ENCODE measurements at places on chromosomes 2 and 18.

DNA sequence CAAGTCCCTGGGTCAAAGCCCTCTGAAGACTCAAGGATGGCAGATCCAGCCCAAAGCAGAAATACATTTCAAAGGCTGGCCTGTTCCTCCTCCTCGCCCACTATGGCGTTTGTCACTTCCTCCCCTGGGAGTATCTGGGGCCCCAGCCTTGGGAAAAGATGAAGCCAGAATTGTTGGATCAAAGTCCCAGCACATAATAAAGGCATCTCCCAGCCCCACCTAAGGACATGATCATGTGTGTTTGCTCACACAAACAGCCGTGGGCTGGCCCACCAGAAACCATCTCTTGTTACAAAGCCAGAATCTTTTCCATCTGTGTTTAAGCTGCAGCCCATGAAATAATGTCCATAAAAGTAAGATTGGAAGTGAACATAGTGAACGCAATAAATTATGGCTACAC is 50.1 kb upstream of the HAAO start:
- no peak for DNase-seq

GRCh38 chr18:52227536-52227935 is 112.5 kb upstream of the DCC start:
- DNase-seq, result no peak

DNA sequence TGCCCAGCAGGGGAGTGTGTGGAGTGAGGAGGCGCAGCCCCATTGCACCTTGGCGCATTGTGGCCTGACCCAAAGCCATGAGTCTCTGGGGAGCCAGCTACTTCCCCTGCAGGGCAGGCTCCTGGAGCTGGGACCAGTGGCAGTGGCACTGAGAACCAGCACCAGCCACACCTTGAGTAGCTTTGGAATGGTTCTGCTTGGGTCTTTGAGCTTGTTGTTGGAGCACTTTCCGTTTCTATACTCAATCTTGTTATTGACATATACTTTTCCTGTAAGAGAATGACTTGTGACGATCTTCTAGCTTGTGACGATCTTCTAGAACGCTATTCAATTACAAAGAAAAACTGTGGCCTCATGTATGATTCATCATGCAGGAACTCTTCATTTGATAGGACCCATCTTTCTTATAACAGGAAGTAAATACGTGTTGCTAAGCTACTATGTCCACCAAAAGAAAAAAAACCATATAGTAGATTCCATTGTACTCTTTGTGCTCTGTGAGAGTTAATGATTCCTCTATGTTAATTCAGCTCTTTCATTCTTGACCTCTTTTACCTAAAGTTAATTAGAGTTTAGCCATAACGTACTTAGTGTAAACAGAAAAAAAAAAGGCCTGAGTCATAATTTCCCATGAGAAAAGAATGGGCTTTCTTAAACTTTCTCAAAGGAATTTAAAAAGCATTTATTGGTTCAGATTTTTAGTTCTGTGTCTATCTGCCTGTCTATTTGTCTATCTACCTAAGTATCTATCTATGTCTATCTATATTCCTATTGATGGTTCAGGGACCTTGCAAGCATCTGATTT is 113.1 kb downstream of the GATA6 start:
- DNase-seq, result peak; percentile 99

DNA sequence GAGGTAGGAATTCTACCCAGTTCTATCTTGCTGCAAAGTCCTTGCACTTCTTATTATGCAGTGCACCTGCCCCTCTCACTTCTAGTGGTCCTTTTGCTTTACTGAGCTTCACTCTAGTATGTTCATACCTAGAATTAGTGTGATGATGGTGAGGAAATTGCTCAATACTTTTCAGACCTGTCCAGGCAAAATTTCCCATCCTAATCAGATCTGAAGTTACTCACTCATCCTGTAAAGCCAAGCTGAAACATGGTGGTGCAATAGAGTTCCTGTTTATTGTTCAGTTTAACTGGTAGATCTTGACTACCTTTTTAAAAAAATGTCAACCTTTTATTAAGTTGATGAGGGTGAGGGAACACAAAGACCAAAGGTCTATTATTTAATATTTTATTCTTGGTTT is 12.6 kb upstream of the FIGN start:
- DNase-seq, result no peak

DNA sequence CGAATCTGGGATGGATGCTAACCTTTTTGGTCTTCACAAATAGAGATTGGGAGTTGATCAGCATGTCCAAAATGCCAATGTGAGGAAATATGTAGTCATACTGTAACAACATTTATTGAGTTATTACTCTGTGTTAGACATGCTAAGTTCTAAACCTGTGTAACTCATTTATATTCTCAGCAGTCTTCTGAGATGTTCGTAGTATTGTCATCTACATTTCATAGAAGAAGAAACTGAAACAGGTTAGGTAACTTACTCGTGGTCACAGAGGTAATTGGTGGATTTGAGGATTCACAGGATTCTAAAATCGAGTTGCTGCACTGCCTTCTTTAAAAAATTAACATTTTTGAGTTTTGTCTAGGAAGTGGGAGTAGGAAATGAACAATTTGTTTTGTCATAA is 162.1 kb downstream of the UBE2E3 start:
- DNase-seq, result no peak

DNA sequence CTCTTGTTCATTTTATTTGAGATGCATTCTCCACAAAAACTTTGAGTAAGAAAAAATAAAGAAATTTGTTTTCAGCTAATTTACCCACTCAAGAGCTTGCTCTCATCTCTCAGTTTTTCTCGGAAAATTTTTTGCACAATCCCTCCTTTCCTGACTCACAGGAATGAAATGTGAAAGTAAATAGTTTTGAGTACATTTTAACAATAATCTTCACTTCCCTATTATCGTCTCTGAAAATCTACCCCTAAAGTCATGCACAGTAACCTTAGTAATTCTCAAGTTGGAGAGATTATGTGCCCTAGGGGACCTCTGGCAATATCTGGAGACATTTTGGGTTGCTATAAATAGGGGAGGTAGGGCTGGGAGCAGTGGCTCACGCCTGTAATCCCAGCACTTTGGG is 2.6 kb downstream of the CYB5A start:
- peak; percentile 69 for DNase-seq

DNA sequence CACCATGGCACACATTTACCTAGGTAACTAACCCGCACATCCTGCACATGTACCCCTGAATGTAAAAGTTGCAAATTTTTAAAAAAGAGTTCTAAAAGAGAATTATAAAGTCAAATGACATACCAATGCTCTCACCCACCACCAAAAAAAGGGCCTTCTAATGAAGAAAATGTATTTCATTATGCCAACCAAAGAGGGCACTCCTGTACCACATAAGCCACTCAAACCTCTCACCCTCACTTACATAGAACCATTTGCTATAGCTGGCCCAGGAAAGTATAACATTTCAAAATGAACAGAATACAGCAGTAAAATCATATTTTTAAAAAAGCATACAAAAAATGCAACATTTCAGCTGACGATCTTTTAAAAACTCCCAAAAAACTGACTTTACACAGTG is 241.5 kb upstream of the PKDCC start:
- no peak for DNase-seq

DNA sequence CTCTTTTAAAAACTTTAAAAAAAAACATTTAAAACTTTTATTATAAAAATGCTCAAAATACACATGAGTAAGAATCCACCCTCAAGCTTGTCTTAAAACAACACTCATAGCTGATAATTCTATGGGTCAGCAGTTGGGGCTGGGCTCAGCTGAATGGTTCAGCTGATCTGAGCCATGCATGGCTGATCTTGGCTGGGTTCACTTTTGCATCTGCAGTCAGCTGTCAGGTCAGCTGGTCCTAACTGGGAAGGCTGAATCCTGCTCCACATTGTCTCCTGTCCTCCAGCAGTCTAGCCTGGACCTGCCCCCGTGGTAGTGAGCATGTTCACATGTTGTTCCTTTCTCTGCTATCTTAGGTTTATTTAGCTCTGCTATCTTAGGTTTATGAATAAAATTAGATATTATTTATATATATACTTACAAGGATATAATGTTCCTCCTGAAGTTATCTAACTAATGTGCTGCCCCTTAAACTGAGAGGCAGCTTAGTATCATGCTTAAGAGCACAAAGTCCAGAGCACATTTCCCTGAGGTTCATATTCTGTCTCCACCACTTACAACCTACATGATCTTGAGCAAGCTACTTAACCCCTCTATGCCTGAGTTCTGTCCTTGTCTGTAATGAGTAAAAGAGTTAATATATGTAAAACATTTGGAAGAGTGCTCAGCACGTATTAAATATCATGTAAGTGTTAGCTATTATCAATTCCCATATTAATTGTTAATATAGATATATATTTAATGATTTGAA is 309.4 kb downstream of the PTPRM start:
- no peak for DNase-seq

- DNase-seq, result no peak
Measured at GRCh38 chr2:171787333-171788072, 100.2 kb downstream of the DYNC1I2 start.

GRCh38 chr2:85453571-85453970 is 35.1 kb downstream of the SH2D6 start:
- DNase-seq, result no peak

GRCh38 chr2:31329081-31329625 is 85.4 kb downstream of the XDH start:
- DNase-seq, result no peak

GRCh38 chr2:117949806-117950205 is 64.1 kb downstream of the CCDC93 start:
- DNase-seq, result no peak

DNA sequence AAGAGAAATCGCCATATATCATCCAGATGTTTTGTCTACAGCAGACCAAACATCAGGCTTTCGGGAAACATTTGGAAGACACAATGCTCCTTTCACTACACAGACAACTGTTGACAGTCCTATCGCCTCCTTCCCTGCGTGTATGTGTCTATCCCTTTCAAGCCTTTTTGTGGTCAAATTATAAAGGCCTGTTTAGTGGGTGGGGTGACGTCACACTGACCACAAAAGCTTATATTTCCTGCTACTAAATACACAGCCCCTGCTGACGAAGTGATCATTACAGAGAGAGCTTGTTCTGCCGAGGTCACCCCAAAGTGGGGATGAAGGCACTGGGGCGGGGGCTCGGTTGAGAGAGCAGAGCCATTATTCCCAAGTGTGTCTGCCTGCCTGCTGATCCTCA is 302.7 kb upstream of the TNP1 start:
- peak; percentile 95 for DNase-seq

- no peak for DNase-seq
Measured at GRCh38 chr2:8501061-8501720, 180.7 kb upstream of the ID2 start.

DNA sequence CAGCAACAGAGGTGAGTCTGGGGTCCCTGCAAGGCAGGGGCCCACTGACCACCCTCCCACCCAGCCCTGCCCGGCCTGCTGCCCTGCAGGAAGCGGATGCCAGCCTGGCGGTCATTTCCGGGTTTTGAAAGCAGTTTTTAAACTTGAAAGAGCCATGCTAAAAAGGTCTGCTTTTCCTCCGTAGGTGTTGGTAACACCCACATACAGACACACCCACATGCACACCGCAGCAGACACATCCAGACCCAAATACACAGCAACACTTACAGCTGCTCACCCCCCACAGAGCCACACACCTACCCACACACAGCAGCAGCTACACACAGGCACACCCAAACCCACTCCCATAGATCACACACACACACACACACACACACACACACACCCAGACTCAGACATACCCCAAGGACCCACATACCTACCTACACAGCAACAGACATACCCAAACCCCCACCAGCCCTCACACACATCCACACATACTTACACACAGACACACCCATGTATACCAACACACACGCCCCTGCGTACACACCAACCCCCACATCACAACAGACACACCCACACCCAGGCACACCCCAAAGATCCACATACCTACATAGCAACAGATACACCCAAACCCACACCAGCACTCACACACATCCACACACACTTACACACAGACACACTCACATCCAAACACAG is 7.6 kb downstream of the ZFP36L2 start:
- DNase-seq, result peak; percentile 22
